NCI-H2081 treated with DMSO at 0.1 percent for 48 hours (cell line): ENCODE measurements at places on chromosomes 12 and 14.

- DNase-seq, result no peak
Observed at GRCh38 chr12:109480356-109480755, 2.9 kb downstream of the UBE3B start.

GRCh38 chr14:69354383-69355153 is 43.5 kb downstream of the ERH start:
- no peak for DNase-seq

DNA sequence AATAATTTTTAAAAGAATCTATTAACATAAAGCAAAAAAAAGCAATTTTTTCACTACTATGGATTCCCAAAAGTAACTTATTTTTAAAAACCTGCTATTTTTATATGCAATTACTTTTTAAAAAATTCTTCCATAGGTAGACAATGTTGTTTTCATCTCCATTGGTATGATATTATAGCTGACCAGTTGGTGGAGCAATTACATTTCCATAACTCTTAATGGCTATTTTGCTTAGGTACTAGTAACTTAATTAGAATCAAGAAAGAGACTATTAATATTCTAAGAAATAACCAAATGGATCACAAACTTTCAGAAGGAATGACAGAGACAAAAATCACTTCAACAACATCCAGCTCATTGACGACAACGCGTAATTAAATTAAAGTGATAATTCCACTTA is 64.7 kb upstream of the PTCSC3 start:
- no peak for DNase-seq

DNA sequence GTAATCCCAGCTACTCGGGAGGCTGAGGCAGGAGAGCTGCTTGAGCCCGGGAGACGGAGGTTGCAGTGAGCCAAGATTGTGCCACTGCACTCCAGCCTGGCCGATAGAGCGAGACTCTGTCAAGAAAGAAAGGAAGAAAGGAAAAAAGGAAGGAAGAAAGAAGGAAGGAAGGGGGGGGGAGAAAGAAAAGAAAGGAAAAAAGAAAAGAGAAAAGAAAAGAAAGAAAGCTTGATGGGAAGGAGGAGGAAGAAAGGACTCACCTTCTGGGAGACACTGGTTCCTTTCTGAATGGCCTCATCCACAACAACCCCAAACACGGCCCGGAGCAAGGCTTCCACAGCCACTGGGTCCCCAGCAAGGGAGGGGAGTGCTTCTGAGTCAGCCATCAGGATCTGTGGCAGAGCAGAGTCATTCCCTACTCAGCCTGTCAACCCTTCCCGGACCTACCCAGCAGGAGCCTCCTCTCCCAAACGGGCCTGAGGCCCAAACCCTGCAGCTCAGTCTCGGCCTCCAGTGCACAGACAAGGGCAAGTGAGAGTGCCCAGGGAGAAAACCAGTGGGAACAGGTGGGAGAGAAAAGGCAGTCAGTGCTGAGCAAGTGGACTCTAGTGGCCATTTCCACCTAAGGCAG is 7.3 kb upstream of the ZNF740 start:
- no peak for DNase-seq

- DNase-seq, result no peak
Observed at GRCh38 chr12:95738024-95738611, 52.4 kb downstream of the NTN4 start.

- DNase-seq, result no peak
Observed at GRCh38 chr14:56998728-56999127, 188.4 kb upstream of the OTX2 start.

GRCh38 chr12:77236066-77236465 is 170.7 kb upstream of the E2F7 start:
- no peak for DNase-seq

- DNase-seq, result peak; percentile 60
Observed at GRCh38 chr14:65229748-65230728, 127.7 kb upstream of the MAX start.

DNA sequence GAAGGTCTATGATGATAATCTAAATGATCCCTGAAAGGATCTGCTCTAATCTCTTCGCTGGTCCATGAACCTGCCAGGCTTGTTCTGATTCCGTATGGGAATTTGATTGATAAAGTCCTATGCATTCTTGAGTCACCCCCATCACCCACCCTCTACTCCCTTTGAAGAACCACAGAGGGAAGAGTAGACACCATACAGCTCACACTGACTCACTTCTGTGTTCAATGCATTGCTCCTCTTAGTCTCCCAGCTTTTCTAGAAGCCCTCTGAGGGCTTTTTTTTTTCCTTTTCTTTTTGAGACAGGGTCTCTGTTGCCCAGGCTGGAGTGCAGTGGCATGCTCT is 18.5 kb upstream of the GPRC5A start:
- DNase-seq, result no peak
